ENCODE measurements at places on chromosomes 3 and 15.

- no peak for DNase-seq
Observed at GRCh38 chr3:197482001-197482400, 73.8 kb downstream of the BDH1 start.

DNA sequence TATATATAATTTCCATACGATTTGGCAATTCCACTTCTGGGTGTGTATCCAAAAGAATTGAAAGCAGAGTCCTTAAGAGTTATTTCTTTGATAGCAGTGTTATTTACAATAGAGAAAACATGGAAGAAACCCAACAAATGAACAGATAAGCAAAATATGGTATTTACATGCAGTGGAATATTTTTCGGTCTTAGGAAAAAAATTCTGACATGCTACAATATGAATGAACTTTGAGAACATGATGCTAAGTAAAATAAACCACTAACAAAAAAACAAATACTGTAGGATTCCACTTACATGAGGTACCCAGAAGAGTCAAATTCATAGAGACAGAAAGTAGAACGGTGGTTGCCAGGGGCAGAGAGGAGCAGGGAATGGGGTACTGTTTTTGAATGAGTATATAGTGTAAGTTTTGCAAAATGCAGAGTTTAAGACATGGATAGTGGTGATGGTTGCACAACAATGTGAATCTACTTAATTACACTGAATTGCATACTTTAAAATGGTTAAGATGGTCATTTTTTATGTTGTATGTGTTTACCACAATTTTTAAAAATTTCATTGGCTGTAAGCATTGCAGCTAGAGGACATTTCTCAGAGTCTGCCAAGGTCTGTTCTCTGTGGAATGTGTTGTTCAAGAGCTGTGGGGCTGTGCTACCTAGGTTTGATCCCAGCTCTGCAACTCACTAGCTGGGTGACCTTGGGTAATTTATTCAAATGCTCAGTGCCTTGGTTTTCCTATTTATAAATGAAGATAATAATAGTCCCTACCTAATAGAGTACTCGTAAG lies 122.1 kb downstream of the MEX3B start:
- no peak for DNase-seq

- peak; percentile 61 for DNase-seq
Observed at GRCh38 chr3:155753038-155753639, 8.3 kb upstream of the PLCH1 start.

- DNase-seq = no peak
Observed at GRCh38 chr3:35724106-35724505, 84.8 kb downstream of the ARPP21 start.

DNA sequence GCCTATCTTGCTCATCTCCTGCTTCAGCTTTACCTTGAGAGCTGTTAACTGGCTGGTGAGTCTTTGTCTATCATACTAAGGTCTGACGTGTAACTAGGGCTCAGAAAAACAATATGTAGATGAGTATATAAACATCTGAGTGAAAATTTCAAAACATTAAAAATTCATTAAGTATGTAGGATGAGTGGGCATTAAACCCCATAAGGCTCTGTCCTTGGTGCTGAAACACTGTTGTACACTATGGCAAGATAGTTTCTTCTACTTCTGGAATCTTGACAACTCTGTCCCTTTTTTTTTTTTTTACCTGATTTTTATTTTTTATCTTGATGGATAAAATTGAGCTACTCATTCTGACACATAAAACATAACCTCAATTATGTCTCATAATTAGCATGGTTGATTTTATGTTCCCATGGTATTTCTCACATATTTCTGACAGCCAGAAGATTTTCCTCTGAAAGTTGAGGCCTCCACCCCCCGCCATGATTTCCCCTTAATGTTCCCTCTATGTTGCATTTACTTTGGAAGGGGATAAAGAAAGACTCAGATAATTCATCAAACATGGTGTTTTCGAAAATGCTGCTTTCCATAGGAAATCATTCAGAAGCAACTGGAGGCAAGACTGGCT lies 54.3 kb downstream of the DGKG start:
- peak; percentile 9 for DNase-seq

DNA sequence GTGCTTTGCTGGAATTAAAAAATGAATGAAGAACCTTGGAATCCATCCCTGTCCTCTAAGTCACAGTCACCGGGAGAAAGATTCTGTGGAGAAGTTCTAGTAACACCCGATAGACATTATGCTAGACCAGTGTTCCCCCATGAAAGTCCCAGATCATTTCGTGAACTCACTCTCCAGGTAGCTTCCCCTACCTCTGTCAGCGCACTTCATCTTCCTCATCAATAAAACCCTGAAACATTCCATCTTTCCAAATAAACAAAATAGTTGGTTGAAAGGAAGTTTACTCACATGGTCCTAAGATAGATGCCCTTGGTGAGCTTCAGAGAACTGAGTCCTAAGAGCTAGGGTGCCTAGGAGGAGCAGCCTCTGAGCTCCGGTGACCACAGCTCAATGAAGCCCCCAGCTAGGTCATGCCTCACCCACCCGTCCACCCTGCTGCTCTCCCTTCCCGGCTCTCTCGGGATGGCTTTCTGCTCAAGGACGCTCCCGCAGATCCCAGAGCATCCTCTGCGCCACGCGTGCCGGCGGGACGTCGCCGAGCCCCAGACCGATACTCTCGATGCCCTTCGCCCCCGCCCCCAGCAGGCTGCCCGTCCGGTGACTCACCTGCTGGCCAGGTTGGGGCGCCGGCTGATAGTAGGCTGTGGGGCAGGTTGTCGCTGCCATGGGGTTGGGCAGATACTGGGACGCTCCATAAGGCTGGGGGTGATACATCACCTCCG lies 776 bp downstream of the VGLL3 start:
- DNase-seq = no peak

GRCh38 chr3:106323586-106323985 lies 454.8 kb upstream of the CBLB start:
- DNase-seq = no peak

DNA sequence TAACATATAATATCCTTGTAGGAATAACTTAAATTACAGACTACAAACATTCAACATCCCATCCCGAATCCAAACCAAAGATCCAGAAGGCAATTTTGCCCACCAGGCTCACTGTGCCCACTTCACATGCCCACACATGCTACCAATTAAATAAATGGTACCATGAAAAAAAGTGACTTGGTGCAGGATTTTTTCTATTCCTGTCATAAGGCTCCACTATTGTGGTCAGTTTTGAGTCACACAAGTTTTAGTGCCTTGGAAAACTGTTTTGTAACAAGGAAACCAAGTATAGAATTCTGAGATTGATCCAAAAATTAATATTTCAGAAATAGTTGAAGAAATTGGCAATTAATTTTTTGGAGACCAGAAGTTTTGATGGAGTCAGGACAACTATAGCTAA lies 470.1 kb upstream of the THBS1 start:
- DNase-seq = no peak
